ENCODE measurements at places on chromosomes 11 and 22.
A peak's percentile ranks its signal among the peaks of the same experiment; 100 is the strongest.

- no peak for DNase-seq
Measured at GRCh38 chr11:60917267-60917666, 3.3 kb downstream of the TMEM109 start.

DNA sequence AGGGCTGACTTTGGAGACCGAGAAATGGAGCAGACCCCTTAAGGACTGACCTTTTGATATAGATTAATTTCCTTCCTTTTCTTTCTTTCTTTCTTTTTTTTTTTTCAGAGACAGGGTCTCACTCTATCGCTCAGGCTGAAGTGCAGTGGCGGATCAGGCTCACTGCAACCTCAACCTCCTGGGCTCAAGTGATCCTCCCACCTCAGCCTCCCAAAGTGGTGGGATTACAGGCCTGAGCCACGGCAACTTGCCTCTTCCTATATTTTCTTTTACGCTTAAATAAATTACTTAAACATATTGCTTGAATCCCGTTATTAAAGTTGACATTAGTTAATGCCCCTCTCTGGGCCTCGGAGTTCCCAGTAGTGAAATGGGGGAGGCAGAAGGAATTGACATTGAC lies 350 bp upstream of the KCTD14 start:
- no peak for DNase-seq

- no peak for DNase-seq
Measured at GRCh38 chr11:87739261-87739660, 436.0 kb downstream of the RAB38 start.

GRCh38 chr11:2419638-2420501 lies 19.3 kb downstream of the TSSC4 start:
- DNase-seq, result peak; percentile 58

- DNase-seq, result no peak
Measured at GRCh38 chr11:32073644-32074026, 17.2 kb upstream of the RCN1 start.

DNA sequence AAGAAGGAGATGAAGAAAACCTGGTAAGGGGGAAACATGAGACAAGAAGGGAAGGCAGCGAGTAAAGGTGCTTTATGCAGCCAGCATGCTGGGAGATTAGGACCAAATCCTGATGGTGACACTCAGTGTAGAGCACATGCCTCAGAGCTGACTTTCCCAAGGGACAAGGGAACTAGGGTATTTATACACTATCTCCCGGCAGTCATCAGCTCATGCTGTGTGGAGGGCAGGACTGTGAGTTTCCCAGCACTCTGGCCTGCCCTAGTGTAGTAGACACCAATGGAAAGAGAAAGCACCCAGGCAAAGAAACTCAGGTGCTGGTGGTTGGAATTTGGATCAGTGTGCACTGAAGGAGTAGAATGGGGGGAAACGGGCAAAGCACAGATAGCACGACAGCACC lies 128.3 kb upstream of the CSNK2A3 start:
- DNase-seq, result no peak

DNA sequence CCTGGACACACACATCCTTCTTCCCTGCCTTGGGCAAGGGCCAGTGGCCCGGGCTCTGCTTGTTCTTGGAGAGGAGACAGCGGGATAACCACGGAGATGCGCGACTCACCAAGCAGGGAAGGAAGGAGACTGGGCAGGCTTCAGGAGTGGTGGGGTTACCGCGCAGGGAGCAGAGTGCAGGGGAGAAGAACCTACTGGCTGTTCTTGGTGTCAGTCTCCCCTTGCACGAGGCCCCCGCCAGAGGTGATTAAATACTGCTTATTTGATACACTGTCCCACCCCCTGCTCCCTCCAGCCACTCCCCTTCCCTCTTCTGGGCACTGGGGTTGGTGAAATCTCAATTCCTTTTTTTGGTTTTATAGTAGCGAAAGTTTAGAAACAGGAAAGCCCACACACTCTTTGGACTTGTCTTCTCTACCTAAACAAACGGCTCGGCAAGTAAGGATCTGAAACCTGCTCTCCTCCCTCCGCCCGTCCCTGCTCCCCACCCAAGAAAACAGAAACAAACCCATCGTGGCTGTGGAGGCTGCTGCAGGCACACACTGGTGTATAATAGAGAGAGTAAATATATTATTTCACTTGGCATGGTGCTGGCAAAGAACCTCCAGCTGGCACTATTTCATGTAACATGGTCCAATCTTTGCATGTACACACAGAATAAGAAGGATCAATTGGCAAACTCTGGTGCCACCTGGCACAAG lies 10.8 kb downstream of the LARGE2 start:
- no peak for DNase-seq

GRCh38 chr11:104997288-104997687 lies 25.7 kb downstream of the CASP5 start:
- no peak for DNase-seq

DNA sequence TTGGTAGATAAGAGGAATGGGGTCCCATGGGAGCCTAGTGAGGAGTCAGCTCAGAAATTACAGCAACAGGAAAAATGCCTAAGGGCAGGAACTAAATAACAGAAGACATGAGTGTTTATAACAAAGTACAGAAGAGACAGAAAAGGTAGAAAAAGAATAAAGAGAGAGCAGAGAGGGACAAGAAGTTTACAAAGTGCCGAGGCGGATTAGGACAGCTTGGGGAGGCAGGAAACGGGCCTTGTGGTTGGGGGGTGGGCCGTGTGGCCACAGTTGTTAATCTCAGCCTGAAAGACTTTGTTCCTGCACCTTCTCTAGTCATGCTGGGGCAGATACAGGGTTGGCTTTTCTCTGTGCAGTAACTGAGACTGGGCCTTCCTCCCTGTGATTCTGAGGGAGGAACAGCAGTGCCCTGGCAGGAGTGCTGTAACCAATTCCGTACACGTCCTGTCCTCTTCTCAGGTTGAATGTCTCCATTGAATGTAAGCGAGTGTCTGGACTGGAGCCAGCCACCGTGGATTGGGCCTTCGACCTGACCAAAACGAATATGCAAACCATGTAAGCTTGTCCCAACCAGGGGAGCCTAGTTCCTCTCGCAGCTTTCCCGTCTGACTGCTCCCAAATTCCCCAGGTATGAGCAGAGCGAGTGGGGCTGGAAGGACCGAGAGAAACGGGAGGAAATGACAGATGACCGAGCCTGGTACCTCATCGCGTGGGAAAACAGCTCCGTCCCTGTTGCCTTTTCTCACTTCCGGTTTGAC lies 13.2 kb downstream of the NAA40 start:
- DNase-seq, result no peak

DNA sequence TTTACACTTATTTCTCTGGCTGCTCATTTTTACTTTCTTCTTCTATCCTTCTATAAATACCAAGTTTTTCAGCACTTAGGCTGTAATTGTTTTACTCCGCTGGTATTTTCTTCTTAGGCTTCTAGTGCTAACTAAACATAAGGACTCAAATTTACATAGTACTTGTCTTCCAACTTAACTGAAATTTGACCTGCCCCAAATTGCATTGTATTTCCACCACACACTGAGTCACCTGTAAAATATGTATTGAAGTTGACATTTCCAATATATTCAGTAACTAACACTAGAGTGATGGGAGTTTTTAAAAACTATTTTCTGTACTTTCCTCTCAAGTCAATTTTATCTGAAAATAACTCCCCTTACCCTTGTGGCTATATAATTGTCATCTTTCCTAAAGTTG lies 1794.1 kb upstream of the RAG2 start:
- DNase-seq, result no peak

DNA sequence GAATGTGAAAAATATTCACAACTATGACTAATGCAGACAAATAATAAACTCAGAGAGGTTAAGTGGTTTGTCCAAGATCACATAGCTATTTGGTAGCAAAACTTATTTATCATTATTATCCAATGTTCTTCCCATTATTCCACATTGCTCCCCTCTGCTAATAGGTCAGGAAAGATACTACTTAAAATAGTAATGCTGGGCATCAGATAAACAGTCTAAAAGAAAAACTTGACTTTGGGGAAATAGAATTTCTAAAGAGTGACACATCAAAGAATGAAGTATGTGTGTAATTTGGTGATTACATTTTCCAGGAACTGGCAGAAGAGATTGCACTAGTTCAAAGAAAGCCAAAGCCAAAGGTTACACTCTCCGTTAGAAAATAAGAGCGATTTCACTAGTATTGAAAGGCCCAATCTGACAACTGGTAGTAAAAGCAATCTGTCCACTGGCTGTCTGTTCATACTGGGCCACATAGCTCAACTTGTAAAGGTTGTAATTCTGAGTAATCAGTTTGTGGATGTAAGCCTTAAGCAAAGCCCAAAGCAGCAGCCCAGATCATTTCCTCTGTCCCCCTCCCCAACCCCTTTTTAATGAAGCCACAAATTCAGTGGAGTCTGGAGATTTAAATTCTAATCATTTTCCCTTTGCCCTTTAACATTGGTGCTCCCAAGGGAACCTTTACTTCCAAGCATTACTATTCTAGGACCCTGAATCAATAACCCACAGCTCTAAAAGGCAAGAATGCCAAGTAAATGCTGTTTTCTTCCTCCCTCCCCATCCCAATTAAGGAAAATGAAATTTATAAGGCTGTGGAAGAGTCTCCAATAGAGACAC lies 283.5 kb downstream of the TTC28 start:
- no peak for DNase-seq

DNA sequence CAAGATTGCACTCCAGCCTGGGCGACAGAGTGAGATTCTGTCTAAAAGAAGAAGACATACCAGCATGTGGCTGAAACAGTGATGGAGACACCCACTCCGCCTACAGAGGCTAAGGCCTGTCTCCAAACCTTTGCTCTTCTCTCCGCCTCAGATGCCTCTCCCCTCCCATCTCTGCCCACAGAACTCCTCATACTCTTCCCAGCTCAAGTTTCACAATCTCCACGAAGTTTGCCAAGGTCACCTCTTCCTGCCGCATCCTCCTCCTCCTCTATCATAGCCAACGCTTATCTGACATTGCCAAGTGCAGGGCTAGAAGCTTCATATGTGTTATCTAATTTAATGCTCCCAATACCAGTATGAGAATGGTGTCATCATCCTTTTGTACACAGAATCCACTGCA lies 25.9 kb upstream of the FBLN1 start:
- DNase-seq, result no peak
